ENCODE measurements at places on chromosomes 4 and X.

DNA sequence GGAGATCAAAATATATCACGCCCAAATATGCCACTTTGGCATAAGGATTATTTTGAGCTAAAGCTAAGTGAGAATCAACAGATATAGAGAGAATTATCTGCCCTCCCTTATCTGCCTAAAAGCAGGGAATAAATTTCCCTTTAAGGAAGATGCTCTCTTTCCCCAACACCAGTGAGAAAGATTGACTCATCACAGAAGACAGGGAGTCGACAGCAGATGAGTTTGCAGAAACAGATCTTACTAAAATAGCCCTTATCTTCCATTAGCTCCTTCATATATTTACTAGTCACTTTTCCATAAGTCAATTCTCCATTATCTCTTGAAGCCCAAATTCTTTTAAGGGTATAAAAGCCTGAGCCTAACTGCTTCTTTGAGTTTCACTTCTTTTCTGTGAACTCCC lies 156.6 kb downstream of the CAMK2D start:
- DNase-seq: no peak

GRCh38 chr4:86939729-86940575 lies 5.1 kb downstream of the AFF1 start:
- DNase-seq: peak; percentile 63

GRCh38 chr4:125801373-125801772 lies 486.6 kb downstream of the FAT4 start:
- DNase-seq: no peak

DNA sequence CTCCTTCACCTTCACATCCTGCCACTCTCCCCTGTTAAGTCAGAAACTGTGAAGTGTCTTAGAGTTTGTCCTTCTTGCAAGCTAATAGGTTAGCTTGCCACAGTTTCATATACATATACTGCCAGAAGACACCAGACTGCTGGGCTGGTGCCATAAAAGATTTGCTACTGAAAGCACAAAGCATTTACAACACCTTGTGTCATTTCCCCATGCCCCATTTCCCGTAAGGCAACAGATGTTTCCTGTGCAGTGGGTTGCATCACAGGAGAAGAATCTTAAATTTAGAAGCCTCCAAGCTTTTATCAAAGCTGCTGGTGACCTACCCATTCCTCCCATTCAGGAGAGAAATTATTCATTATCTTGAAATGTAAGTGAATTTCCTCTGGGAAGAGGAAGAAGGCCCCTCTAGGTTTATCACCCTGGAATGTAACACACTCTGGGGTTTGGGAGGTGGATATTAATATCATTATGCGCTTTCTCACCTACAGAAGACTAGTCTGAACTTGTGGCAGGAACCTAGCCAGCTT lies 34.5 kb upstream of the RAB33B start:
- peak; percentile 87 for DNase-seq

- DNase-seq: no peak
Measured at GRCh38 chr4:149277705-149278104, 537.9 kb downstream of the IQCM start.

- DNase-seq: no peak
Measured at GRCh38 chr4:6191448-6192130, 8.8 kb downstream of the JAKMIP1 start.

- DNase-seq: peak; percentile 56
Measured at GRCh38 chr4:126530996-126531585, 1101.7 kb upstream of the INTU start.

- peak; percentile 11 for DNase-seq
Measured at GRCh38 chrX:100447655-100448397, 37.8 kb upstream of the PCDH19 start.

GRCh38 chr4:151865312-151865711 lies 104.5 kb upstream of the GATB start:
- DNase-seq: no peak

DNA sequence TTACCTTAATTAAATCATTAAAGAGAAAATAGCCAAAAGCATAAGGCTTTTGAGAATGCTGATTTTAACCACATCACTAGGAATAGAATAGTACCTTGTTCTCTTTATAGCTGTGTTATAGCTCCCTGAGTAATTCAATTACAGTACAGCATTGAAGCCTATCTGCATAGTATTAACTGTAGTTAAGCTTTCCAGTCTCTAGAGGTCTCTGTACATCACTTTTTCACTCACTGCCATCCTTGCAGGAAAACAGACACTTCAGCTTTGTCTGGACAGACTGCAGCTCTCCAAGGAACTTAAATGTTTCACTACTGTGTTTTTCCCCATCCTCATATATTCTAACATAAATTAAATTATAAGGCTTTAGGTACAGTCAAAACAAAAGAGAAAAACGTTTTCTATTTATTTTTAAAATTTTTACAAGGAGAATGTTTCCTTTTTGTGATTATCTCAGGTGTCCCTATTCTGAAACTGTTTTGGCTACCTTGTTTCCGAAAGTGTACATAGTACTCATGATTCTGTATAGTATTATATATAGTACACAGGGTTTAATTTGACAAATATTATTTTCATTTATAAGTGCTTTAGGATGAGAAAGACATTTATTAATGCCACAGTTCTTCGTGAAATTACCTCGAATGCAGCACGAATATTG lies 407.9 kb downstream of the PCDH18 start:
- DNase-seq: peak; percentile 85

- peak; percentile 9 for DNase-seq
Measured at GRCh38 chrX:24925430-24925829, 90.3 kb downstream of the ARX start.

GRCh38 chr4:105710678-105711077 lies 2.1 kb downstream of the GSTCD start:
- DNase-seq: peak; percentile 20

DNA sequence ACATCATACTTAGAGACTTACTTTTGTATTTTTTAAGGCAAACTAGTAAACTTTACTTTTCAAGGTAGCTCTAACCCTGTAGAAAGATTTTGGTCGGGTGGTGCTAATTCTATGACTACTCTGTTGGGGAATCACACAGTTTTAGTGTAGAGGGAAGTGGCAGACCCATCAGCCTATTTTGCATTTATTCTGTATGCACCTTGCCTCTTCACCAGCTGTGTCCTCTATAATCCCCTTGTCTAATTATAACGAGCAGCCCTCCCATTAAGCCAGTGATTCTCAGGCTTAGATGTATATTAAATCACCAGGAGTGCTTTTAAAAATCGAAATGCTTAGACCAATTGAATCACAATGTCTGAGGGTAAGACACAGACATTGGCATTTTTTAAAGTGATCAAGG lies 78.1 kb downstream of the GALNT7 start:
- DNase-seq: no peak

DNA sequence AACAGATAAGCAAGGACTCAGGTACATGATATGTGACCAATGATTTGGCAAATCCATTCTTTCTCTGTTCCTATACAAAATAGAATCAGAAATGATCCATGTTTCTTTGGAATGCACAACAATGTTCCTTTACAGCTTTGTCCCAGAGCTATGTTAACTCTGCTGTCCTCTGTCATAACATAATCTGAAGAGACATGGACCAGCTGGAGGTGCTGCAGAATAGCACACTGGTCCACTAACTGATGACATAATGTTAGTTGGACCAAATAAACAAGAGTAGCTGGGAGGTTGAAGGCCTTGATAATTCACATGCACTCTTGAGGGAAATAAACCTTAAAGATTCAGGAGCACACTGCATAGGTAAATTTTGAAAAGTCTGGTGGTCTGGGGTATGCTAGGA lies 23.0 kb upstream of the DHX15 start:
- DNase-seq: no peak

DNA sequence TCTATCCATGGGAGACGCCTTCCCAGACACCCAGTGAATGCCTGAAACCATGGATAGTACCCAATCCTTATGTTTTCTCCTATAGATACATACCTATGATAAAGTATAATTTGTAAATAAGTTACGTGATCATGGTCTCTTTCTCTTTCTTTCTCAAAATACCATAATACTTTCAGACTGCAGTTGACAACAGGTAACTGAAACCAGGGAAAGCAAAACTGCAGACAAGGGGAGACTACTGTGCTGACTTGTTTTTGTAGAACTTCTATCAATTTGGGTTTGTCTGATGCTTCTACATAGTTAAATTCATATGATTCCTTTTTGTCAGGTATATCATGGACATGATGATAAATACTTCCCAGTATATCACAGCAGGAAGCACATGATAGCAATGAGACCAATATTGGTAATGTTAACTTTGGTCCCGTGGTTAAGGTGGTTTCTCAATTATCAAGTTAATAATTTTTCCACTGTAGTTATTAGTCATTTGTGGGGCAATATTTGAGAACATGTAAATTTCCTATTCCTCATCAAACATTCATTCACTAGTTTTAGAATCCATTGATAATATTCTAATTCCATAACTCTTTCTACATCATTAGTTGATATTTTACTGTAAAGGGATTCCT lies 298.0 kb upstream of the TET2 start:
- no peak for DNase-seq

DNA sequence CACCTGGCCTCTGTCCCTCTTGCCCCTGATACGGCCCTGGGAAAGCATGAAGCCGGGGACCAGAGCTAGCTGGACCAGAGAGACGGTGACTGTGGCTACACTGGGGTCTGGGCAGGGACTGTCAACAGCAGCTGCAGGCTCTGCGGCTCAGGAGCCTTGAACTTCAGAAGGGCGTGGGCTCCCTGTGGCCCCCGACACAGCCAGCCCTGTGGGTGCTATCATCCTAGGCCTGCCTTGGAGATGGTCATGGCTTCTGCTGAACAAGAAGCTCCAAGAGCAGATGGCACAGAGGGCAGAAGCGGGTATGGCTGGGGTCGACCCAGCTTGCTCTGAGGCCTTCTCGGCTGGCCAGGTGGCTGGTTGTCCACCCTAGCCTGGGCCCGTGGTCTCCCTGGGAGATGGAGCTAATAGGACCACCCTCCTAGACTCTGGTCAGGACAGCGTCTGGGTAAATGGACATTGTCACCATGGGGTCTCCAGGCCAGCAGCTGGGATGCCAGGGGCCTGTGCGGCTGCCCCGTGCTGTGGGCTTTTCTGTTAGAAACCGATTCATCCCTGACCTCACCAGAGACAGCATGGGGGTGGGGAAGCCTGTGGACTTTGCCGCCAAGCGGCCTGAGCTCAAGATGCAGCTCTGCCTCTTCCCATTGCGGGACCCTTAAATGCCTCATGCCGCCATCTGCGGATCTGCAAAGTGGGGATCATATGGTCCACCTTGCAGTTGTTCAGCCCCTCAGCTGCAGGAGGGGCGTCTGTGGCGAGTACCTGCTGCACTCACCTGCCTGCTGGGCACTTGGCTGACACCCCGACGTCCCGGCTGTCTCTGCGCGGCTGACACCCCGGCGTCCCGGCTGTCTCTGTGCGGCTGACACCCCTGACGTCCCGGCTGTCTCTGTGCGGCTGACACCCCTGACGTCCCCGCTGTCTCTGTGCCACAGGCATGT lies 21.1 kb downstream of the CPZ start:
- no peak for DNase-seq

GRCh38 chr4:128573781-128574508 lies 235.6 kb upstream of the JADE1 start:
- DNase-seq: peak; percentile 92
